ENCODE measurements at places on chromosomes 13 and 19.

DNA sequence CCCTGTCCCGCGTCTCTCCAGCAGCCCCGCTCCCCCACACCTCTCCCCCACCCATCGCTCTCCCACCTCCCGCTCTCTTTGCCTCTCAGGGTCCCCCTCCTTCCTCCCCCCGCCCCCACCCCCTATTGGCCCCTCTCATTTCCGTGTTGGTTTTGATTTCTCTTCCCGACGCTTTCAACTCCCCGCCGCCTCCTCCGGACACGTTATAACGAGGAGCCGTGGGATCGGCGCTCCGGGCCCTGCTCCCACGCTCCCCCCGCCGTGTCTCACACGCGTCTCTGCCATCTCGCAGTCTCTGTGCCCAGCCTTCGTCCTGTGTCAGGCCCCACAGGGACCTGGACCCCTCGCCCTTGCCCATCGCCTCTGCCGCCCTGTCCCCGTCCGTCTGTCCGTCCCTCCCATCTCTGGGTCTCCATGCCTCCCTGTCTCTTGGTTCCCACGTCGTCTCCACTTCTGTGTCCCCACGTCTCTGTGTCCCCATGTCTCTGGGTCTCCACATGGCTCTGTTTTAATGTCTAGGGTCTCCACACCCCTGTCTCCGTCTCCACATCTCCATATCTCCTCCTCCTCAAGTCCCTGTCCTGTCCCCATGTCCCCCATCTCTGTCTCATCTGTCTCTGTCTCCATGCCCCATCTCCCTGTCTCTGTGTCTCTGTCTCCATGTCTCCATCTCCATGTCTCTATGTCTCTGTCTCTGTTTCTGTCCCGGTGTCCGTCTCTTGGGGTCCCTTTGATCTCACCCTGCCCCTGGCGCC lies 13.1 kb downstream of the ERFL start:
- DNase-seq: no peak

- no peak for DNase-seq
Observed at GRCh38 chr13:99990126-99990977, 8.8 kb downstream of the ZIC2 start.

- DNase-seq: no peak
Observed at GRCh38 chr13:46629811-46630413, 76.9 kb downstream of the LRCH1 start.

DNA sequence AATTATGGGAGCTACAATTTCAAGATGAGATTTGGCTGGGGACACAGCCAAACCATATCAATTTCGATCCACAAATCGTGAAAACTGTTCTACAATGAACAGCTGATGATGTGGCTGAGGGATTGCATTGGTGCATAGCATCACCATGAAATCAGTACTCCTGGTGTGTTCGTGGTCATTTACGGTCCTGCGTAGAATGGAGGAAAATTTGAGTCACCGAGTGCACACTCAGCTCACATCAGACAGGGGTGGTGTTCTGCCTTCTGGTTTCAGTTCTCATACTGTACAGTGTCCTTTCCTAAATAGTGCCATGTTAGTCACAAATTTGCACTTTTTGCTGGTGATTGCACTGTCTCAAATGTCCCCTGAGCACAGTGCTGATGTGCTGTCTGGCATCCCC lies 39.2 kb downstream of the MYH14 start:
- DNase-seq: no peak

DNA sequence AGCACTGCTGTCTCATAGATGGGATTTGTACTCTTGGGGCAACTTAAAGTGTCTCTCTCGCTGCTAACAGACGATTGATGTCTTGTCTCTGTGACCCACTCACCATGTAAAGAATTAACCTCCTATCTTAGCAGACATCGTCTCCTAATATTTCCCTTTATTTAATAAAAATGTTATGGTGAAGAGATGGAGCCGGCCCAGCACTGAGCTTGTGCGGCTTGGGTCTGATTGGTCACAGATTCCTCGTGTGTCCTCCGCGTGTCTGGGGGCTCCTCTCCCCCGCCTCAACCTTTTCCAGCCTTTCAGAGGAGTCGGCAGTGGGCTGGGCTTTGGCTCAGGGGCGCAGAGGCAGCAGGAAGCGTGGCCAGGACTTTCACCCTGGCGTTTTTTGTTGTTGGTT lies 13.2 kb upstream of the CRTC1 start:
- no peak for DNase-seq

DNA sequence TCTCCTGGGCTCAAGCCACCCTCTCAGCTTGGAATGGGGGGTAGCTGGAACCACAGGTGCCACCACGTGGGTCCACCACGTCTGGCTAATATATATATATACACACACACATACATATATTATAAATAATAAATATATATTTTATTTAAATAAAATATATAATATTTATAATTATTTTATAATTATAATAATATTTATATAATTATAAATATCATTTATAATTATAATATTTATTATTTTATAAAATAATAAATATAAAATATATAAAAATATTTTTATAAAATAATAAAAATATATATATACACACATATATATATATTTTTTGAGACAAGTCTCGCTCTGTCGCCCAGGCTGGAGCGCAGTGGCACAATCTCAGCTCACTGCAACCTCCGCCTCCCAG lies 2.4 kb downstream of the ELANE start:
- DNase-seq: no peak

DNA sequence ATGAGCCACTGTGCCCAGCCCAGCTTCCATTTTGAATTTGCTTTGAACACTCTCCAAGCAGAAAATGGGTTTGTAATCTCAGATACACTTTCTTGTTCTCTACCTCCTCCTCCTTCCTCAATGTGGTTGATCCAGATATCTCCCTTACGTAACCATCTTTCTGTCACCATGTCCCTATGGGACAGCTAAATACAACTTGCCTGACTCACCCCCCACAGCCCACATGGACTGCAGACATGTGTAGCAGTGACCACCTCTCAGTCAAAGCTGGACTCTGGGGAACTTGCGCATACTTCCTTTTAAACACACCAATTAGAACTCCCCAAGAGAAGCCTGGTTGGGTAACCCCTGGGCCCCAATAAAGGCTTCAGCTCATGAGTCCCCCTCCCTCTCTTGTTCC lies 10.8 kb upstream of the ZNF799 start:
- no peak for DNase-seq

- DNase-seq: no peak
Observed at GRCh38 chr13:99542788-99543406, 41.6 kb downstream of the TM9SF2 start.

- no peak for DNase-seq
Observed at GRCh38 chr13:110413016-110413675, 106.1 kb downstream of the COL4A2 start.

GRCh38 chr13:100483841-100484381 lies 104.7 kb downstream of the GGACT start:
- no peak for DNase-seq

DNA sequence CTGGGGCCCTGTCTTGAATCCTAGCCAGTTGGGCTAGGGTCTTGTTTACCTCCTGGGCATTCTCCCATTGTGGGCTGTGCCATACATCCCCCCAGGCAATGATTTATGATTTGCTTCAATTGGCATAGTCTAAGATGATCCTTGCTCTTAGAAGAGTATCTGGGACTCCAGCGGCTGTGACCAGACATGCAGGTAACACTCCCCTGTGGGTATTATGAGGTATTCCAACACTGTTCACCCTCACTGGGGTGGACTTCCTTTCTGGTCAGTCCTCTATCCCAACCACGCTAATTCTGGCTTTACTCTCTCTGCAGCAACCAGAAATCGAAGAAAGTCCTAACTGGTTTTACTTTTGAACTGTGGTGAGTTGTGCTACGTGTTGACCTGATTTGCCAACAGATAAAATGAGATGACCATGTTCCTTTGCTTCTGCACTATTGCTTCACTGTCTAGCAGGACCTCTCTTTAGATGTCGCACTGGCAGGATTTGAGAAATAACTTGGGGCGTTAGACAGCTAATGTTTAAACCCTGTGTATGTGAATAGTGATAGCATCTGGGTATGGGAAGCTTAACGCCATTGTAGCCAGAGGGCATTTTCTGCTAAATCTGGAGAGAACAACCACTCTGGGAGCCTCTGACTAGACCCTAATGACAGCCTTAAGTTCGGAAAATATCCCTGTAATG lies 6.7 kb upstream of the LRCH1 start:
- no peak for DNase-seq
